ENCODE measurements at places on chromosomes 2 and 18. TPM values are rescaled to one million over a fixed set of nuclear protein-coding genes. Genes with fewer than 3 reads are reported as not detected.

The CYP1B1 gene
- total RNA-seq, result 827 TPM

The FLACC1 gene
- total RNA-seq, result 1.5 TPM

The LYPD6 gene
- total RNA-seq, result 0.59 TPM

The C2orf66 gene
- 0.36 TPM for total RNA-seq

The BOLL gene
- total RNA-seq, result not detected

The CYS1 gene
- total RNA-seq, result 0.36 TPM

- H3K36me3 ChIP-seq, result no peaks in the 10 kb centered on the region
- H3K27ac ChIP-seq, result no peak overlapping the region
- H3K4me3 ChIP-seq, result no peak overlapping the region
- no peak for DNase-seq
Measured at GRCh38 chr18:9330419-9330818, 4.2 kb upstream of the TWSG1 start.

DNA sequence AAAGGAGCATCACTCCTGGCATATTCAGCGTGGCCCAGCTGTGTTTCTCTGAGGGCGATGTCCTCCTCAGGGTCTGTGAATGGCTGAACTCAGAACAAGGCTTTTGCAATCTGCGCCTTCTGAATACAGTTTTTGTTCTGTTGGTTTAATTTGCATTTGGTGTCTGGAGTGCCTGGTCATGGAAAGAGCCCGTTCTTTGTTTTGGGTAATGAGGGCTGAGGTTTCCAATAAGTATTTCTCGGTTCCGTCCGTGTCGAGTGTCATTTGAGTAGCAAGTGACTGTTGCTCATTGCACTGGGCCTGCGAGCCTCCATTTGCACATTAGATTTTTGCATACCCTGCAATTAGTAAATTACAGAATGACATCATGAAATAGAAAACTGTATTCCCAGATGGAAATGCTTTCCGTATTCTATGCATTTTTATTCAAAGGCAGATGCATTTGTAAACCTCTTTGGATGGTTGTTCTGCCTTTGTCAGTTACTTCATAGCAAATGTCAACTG, 57.3 kb downstream of the NEDD4L start:
- no peak overlapping the region for H3K4me3 ChIP-seq
- H3K27me3 ChIP-seq, result peaks cover 8% of the 10 kb centered on the region
- H3K4me1 ChIP-seq, result no peaks in the 10 kb centered on the region
- no peak overlapping the region for H3K27ac ChIP-seq
- no peak for DNase-seq
- no peaks in the 10 kb centered on the region for H3K36me3 ChIP-seq

DNA sequence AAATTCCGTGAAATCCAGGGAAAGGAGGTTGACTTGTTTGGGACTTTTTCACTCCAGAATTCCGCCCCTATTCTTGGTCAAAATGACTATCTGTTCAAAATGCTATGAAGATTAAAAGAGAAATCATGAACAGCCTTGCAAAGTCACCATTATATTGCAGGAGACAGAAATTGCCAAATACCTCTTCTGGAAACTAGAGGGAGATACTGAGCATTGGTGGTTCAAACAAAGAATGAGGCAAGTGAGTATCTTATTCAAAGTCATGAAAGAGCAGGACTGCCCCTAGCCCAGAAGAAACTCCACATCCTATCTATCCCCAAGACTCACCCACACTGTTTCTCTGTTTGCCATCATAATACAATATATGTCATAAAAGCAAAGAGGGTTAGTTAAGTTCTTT, 862.3 kb upstream of the POU3F3 start:
- no peak for DNase-seq
- no peaks in the 10 kb centered on the region for H3K36me3 ChIP-seq
- H3K27me3 ChIP-seq, result no peaks in the 10 kb centered on the region
- H3K4me3 ChIP-seq, result no peak overlapping the region
- H3K27ac ChIP-seq, result no peak overlapping the region

GRCh38 chr18:52415131-52415530, 75.1 kb downstream of the DCC start:
- H3K36me3 ChIP-seq, result no peaks in the 10 kb centered on the region
- no peak overlapping the region for H3K4me3 ChIP-seq
- no peaks in the 10 kb centered on the region for H3K4me1 ChIP-seq
- no peaks in the 10 kb centered on the region for H3K27me3 ChIP-seq
- no peak for DNase-seq

- H3K27ac ChIP-seq, result no peak overlapping the region
- no peaks in the 10 kb centered on the region for H3K27me3 ChIP-seq
- H3K36me3 ChIP-seq, result no peaks in the 10 kb centered on the region
- no peak for DNase-seq
Measured at GRCh38 chr2:66688951-66689350, 254.0 kb downstream of the MEIS1 start.

- no peaks in the 10 kb centered on the region for H3K27me3 ChIP-seq
- H3K4me1 ChIP-seq, result no peaks in the 10 kb centered on the region
- no peak overlapping the region for H3K27ac ChIP-seq
- no peak overlapping the region for H3K4me3 ChIP-seq
- no peaks in the 10 kb centered on the region for H3K36me3 ChIP-seq
Measured at GRCh38 chr18:37711766-37712505, 146.3 kb upstream of the CELF4 start.

GRCh38 chr2:220070349-220070748, 442.9 kb downstream of the SLC4A3 start:
- no peak for DNase-seq
- no peaks in the 10 kb centered on the region for H3K4me1 ChIP-seq
- no peak overlapping the region for H3K4me3 ChIP-seq
- no peaks in the 10 kb centered on the region for H3K36me3 ChIP-seq
- H3K27me3 ChIP-seq, result no peaks in the 10 kb centered on the region
- H3K27ac ChIP-seq, result no peak overlapping the region

- no peak overlapping the region for H3K27ac ChIP-seq
- H3K4me3 ChIP-seq, result no peak overlapping the region
- H3K4me1 ChIP-seq, result peaks cover 32% of the 10 kb centered on the region
- H3K36me3 ChIP-seq, result no peaks in the 10 kb centered on the region
- no peaks in the 10 kb centered on the region for H3K27me3 ChIP-seq
Measured at GRCh38 chr2:46167924-46168323, 129.3 kb upstream of the EPAS1 start.

DNA sequence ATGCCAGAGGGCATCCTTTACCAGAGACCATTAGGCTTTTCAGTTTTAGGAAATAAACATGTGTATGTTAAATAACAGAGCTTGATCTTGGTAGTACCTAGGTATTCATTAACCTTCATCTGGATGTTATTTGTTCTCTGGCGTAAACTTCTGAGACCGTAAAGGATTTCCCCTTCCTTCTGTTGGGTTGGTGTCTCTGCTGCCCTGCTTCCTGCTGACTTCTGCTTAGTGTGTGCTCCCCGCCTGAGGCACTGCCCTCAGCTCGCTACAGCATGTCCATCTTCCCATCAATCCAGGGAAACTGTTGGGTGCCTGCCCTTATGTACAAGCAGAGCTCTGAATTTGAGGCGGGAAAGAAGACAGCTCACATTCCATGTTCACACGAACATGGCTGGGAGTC, 177.9 kb downstream of the TPGS2 start:
- no peak overlapping the region for H3K4me3 ChIP-seq
- no peaks in the 10 kb centered on the region for H3K36me3 ChIP-seq
- H3K4me1 ChIP-seq, result no peaks in the 10 kb centered on the region
- no peak for DNase-seq
- no peaks in the 10 kb centered on the region for H3K27me3 ChIP-seq

DNA sequence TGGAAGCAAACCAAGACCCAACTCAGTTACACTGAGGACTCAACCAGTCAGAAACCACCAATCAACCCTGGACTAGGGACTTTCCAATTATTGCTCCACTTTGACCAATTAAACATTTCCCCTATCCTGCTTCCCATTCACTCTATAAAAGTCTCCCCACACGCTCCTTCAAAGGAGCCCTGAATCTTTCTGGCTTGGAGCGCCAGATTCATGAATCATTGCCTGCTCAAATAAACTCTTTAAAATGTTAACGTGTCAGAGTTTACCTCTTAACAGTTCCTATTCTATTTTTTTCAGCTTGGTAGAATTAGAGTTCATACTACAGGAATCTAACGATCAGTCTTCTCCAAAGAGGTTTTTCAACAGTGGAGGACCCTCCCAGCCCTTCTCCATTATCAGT, 20.7 kb upstream of the SULT1C2 start:
- H3K4me1 ChIP-seq, result peaks cover 40% of the 10 kb centered on the region
- no peaks in the 10 kb centered on the region for H3K36me3 ChIP-seq
- DNase-seq, result peak; percentile 23
- H3K27me3 ChIP-seq, result no peaks in the 10 kb centered on the region
- no peak overlapping the region for H3K4me3 ChIP-seq

DNA sequence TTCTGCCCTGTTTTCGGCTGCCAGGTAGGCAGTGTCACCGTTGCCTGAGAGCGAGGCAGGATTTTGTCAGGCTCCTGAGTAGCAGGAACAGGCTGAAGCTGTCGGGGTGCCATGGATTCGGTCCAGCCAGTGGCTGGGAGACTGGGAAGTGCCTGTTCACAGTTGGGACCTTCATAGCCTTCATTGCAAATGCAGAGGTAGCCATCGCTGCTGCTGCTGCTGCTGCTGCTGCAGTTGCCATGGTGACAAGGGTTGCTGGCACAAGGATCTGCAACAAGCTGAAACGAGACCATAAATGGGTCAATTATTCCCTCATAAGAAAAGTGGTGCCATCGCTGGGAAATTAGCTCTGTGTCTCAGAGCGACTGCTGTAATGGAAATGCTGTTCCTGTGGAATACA, 122.7 kb downstream of the DNER start:
- DNase-seq, result no peak
- no peaks in the 10 kb centered on the region for H3K4me1 ChIP-seq
- no peak overlapping the region for H3K27ac ChIP-seq
- H3K4me3 ChIP-seq, result no peak overlapping the region
- H3K27me3 ChIP-seq, result no peaks in the 10 kb centered on the region

- peaks cover 10% of the 10 kb centered on the region for H3K4me1 ChIP-seq
- no peak overlapping the region for H3K27ac ChIP-seq
- no peak overlapping the region for H3K4me3 ChIP-seq
- DNase-seq, result no peak
- H3K27me3 ChIP-seq, result no peaks in the 10 kb centered on the region
- peaks cover 9% of the 10 kb centered on the region for H3K36me3 ChIP-seq
Measured at GRCh38 chr2:8851811-8852560, 14.6 kb upstream of the KIDINS220 start.

- no peaks in the 10 kb centered on the region for H3K27me3 ChIP-seq
- H3K4me3 ChIP-seq, result no peak overlapping the region
- DNase-seq, result no peak
- H3K27ac ChIP-seq, result no peak overlapping the region
Measured at GRCh38 chr18:7561909-7562460, 5.1 kb upstream of the PTPRM start.

- no peak overlapping the region for H3K27ac ChIP-seq
- no peaks in the 10 kb centered on the region for H3K36me3 ChIP-seq
- no peaks in the 10 kb centered on the region for H3K27me3 ChIP-seq
- no peak overlapping the region for H3K4me3 ChIP-seq
- H3K4me1 ChIP-seq, result peaks cover 13% of the 10 kb centered on the region
- no peak for DNase-seq
Measured at GRCh38 chr2:148300544-148300943, 279.7 kb downstream of the MBD5 start.

- H3K4me3 ChIP-seq, result no peak overlapping the region
- no peak overlapping the region for H3K27ac ChIP-seq
- H3K27me3 ChIP-seq, result no peaks in the 10 kb centered on the region
- no peak for DNase-seq
Measured at GRCh38 chr2:234446404-234447076, 50.3 kb downstream of the ARL4C start.

DNA sequence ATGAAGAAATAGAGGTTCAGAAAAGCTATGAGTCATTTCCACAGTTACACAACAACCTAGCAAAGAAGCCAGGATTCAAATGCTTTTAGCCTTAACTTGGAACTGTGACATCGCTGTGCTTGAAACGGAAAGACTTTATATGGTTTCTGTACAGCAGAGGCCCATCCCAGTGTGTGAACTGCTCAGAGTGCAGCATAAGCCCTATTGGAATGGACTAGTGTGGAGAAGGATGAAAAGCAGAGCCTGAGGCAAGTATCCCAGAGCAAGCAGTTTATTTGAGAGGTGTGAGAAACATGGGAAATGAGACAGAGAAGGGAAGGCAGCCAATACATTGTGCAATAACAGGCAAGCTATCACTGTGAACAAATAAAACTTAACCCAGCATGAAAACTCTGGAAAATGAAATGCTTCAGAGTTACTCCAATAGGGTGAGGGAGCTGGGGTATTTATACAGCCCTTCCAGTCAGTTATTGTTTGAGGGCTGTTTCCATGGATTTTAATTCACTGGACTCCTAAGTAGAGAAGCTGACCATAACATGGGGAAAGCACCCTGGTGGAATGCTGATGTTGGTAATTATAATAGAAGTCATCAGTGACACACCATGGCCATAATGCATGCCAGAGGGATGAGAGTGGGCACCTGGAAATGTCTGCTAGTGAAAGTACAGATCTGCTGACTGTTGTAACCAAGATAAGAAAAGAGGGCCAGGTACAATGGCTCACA, 254.0 kb upstream of the POU3F3 start:
- H3K4me1 ChIP-seq, result no peaks in the 10 kb centered on the region
- H3K27ac ChIP-seq, result no peak overlapping the region
- no peaks in the 10 kb centered on the region for H3K36me3 ChIP-seq
- no peaks in the 10 kb centered on the region for H3K27me3 ChIP-seq

DNA sequence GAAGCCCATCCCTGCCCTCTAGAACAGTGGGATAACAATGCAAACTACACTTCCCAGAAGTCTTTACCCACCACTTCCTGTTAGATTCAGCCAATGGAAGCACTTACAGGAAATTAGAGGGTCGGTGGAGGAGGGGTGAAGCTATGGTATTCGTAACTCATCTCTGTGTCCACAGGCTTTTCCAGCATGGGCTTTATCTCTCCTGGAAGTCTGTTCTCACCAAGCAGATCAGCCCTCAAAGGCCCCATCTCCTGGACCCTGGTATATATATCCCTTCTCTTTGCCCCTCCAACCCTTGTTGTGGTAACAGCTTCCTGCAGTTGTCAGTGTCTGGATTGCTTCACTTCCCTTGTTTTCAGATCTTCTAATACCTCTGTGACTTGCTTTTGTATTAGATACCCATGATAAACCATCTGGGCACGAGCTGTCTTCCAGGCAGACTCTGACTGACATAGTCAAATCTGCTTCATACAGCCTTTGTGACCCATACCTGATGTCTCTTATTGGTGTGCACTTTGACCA, 475.0 kb upstream of the POU3F3 start:
- H3K4me1 ChIP-seq, result no peaks in the 10 kb centered on the region
- H3K27me3 ChIP-seq, result no peaks in the 10 kb centered on the region
- no peak overlapping the region for H3K27ac ChIP-seq
- DNase-seq, result no peak

DNA sequence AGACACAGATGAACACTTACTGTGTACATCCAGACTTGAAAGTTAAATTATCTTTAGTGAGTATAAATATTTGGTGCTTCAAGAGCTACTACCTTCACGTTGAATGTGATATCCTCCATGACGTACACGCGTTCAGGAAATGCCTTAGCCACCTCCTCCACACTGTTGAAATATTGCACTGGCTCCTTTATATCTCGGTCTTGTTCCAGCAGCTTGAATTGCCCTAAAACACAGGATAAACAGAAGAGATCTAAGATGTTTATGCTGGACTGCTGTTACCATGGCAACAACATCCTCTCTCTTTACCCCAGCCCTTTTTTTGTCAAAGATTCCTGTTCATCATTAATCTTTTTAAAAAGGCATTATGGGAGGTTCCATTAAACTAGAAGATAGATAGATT, 120.3 kb downstream of the MEP1B start:
- H3K36me3 ChIP-seq, result no peaks in the 10 kb centered on the region
- H3K27me3 ChIP-seq, result no peaks in the 10 kb centered on the region
- H3K4me3 ChIP-seq, result no peak overlapping the region
- H3K4me1 ChIP-seq, result peaks cover 6% of the 10 kb centered on the region
- DNase-seq, result no peak

- H3K27ac ChIP-seq, result no peak overlapping the region
- no peak for DNase-seq
- H3K4me1 ChIP-seq, result no peaks in the 10 kb centered on the region
- no peaks in the 10 kb centered on the region for H3K36me3 ChIP-seq
- no peaks in the 10 kb centered on the region for H3K27me3 ChIP-seq
- H3K4me3 ChIP-seq, result no peak overlapping the region
Measured at GRCh38 chr2:228917220-228917619, 353.9 kb downstream of the PID1 start.

Data from osteoblast (primary cell).